ENCODE measurements at places on chromosomes 1 and 21.
A peak's percentile ranks its signal among the peaks of the same experiment; 100 is the strongest.

- peak; percentile 28 for DNase-seq
These were observed 24.2 kb downstream of the CEP170 start for GRCh38 chr1:243230914-243231313.

DNA sequence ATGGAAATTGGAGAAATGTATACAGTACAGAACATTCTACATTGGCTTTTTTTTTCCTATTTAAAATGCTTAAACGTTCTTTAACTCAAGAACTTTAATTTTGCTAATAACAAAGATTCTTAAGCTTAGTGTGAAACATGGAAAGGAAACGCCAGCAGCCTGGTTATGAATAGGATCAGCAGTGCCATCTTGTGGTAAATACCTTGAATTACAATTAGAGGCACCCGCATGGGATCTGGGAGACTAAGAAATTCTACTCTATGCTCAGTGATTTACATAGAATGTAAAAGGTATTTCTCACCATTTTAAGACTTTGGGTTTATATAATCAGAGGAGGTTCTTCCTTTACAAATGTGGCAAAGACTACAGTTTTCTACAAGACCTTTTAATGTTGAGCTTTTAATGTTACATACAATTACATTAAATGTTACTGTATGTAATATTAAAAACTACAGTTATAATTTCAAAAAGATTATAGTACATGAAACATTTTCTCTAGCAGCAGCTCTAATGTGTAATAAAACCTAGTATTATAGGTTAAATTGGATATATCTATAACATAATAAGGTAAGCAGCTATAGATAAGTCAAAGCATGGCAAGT lies 32.1 kb upstream of the APOBEC4 start:
- DNase-seq = peak; percentile 68

- peak; percentile 85 for DNase-seq
These were observed 157.3 kb downstream of the SLC30A10 start for GRCh38 chr1:219771080-219771479.

DNA sequence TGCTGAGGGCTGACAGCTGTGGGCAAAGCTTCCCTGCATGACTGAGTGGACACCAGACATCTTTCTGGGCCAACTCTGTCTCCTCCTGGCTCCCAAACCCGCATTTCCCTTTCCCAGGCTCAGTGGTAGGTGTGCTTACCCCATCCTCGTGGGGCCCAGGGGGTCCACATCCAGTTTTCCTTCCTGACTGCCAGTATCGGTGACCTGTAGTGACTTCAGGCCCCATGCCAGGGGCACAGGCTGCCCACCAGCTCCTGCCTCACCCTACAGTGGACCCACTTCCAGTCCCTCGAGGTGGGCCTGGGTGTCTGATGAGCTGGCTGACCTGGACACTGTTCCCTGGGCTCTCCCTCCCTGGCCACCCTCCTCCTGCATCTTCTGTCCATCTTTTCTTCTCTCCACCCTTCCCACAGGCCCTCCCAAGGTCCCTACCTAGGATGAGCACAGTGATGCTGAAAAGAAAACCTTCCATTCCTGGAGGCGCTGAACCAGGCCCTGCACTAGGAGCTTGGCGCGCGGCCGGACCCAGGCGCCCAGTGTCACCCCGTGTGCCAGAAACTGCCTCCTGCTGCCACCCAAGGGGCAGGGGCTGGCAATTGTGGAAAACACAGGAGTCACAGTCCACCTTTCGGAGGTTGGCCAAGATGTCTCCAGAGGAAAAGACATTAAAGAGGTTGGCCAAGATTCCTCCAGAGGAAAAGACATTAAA lies 67.1 kb downstream of the RUNX3 start:
- no peak for DNase-seq

DNA sequence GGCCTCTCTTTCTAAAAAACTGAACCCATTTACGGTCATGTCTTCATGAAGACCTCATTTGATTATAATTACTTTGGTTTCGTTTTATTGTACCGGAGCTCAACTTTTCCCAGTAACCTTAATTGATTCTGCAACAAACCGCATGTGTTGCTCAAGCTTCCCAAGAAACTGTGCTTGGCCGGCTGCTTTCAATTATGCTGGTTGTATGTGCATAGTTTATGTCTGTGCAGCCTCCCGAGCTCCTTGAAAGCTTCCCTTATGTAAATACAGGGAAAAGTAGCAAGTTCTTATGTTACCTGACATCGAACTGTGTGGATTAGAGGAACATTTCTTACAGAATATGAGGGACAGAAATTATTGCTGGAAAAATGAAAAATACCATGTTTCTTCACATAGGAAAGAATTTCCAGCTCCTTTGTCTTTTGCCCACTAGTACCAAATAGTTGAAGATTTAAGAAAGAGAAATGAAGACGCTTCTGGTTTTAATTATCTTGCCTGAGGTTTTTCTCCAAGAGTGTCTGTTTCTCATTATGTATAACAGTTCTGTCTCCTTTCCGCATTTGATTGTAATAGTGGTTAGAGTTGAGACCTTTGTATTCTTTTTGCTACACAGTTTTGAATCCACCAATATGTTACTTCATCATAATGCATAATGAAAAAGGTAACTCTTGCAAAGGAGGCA lies 2.1 kb downstream of the VCAM1 start:
- peak; percentile 92 for DNase-seq

DNA sequence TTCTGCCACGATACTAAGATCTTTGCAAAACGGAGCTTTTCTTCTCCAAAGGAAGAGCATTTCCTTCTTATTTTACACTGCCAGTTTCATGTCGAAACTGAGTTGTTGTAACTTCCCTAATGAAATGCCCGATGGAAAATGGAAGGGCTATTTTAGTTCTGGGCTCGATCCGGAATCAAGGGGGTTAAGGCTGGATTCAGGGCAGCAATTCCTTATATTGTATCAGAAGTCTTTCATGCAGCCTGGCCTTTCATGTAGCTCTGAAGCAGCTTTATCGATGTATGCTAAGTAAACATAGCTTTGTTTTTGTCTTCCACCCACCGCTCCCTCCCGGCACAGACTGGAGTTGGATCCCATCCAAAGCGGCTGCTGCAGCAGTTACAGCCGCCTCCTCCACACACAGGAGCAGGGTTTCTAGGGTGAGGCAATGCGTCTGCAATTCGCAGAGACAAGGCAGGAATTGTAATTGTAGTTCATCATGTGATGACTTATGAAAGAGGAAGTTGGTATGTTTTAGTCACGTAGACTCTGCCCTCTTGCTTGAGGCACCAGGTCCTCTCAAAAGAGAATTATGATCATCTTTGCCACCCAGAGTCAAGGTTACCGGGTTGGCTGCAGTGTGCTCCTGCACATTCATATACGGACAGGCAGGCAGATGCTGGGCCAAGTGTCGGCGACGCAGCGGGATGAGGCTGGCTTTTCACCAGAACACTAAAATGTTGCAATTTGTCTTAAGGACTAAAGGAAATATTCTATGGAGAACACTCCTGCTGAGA lies 2.6 kb upstream of the IRF2BP2 start:
- DNase-seq = peak; percentile 99

DNA sequence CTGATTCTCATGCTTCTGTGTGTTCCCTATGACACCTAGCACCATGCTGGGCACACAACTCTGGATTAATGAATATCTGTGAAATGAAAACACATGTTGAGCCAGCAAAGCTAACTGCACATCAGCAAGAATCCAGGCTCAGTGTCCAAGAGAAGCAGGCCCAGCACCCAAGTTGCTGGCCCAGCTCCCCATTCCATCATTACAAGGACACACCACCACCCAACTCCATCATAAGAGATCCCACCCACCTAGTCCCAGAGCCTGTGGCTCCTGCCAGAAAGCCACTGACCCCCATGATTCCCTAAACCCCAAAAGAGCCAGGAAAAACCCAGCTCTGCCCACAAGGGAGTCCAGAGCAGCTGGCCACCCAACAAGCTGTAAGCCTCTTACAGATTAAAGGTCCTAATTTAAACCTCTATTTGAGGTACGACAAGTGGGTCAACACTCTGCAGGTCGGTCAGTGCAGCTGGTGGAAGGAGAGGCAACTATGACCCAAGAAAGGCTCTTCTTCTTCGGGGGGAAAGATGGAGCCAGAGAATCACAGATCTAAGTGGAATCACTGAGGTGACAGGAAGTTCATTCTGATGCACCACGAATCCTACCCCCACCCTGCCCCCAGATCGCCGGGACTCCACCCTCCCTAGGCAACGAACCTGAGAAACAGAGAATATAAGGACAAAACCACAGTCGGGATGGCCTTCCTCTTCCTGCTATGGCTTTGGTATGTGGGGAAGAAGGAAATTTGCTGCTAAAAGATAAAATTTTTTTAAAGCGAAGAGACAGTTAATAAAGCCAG lies 58.2 kb downstream of the CD34 start:
- no peak for DNase-seq

- DNase-seq = no peak
These were observed 141.5 kb downstream of the PAPPA2 start for GRCh38 chr1:176604461-176604860.

DNA sequence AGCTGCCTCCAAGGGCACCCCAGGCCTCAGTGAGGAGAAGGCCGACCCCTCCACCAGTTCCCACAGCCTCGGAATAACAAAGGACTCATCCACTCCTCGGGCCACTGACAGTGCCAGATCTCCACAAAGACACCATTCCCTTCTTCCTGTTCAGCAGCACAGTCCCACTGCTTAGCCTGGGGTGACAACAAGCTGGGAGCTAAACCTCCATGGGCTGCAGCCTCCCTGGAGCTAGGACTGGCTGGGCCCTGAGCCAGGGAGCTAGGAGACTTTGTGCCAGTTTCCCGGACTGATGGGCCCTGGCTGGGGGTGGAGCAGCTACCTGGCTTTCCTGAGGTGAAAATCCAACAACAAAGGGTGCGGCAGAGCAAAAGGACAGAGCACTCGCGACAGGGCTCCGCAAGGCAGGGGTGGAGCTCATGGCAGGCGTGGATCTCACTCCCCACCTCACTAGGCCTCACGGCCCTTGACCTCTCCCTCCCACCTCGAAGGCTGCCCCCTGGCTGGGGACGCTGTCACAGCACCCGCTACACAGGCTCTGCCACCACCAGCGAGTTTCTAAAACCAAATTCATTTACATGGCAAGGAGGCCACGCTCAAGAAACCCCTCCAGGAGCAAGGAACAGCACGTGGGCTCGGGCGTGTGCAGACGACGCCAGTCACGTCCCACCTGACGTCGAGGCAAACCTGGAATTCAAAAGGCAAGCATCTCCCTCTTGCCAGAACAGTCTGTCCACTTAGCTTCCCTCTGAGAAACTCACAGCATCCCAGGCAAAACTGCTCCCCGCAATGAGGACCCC lies 13.8 kb downstream of the SLC35E2B start:
- no peak for DNase-seq

GRCh38 chr1:203671047-203671446 lies 44.4 kb downstream of the ATP2B4 start:
- DNase-seq = no peak

DNA sequence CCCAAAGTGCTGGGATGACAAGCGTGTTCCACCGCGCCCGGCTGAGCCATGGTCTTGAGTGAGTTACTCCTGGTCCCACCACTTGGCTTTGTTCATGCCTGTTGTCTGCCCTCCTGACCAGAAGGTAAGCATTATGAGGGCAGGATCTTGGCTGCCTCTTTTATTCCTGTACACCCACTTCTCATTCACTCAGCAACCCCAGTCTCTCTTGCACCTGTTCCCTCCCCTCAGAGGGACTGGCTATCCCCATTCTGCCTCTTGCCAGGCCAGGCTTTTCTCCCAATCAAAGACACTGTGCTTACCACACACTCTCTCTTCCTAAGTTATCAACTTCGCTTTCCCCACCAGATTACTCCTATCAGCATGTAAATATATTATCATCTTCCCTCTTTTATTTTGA lies 26.4 kb downstream of the SPATA21 start:
- no peak for DNase-seq

GRCh38 chr1:51957618-51958017 lies 32.9 kb downstream of the RAB3B start:
- DNase-seq = no peak

DNA sequence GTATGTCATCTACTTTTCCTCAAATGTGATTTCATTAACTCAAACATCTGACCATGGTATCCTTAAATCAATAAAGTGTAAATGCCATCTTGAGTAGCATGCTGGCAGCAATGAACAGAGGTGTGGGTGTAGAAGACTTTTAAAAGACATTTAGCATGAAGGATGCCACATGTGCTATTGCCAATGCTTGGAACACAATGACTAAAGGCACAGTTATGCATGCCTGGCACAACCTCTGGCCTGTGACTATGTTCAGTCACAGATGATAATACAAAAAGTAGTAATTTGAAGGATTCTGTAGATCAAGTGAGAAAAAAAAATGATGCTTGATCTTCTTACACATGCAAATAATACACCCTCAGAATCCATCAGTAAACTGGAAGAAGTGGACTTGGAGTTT lies 938.9 kb upstream of the ADGRL4 start:
- DNase-seq = no peak

- DNase-seq = no peak
These were observed 12.7 kb downstream of the PACC1 start for GRCh38 chr1:212401838-212402582.

- peak; percentile 87 for DNase-seq
These were observed at the start of gene CDKN2C for GRCh38 chr1:50969611-50970508. Gene CDKN2C, plus strand, starts transcription at chr1:50970245. Its CDS starts 124 bp downstream, at chr1:50970369.

GRCh38 chr1:161351482-161351881 lies 16.2 kb downstream of the CFAP126 start:
- DNase-seq = peak; percentile 10

GRCh38 chr1:230626232-230626631 lies 16.0 kb upstream of the COG2 start:
- no peak for DNase-seq

DNA sequence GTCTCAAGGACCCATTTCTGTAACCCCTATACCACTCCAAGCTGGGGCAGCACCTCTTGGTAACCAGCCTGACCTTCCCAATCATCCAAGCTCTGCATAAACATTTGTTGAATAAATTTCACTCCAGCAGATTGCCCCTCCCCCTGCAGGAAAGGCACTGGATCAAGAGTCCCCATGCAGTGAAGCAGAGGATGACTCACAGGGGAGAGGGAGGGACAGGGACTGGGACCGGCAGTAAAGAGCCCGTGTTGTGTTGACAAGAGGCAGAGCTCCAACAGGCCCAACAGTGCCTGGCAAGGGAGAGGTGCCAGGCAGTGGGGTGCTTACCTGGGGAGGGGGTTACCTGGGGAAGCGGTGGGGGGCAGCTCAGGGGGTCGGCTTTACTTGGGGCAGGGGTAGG lies 32.3 kb downstream of the SLC9A1 start:
- DNase-seq = peak; percentile 68

DNA sequence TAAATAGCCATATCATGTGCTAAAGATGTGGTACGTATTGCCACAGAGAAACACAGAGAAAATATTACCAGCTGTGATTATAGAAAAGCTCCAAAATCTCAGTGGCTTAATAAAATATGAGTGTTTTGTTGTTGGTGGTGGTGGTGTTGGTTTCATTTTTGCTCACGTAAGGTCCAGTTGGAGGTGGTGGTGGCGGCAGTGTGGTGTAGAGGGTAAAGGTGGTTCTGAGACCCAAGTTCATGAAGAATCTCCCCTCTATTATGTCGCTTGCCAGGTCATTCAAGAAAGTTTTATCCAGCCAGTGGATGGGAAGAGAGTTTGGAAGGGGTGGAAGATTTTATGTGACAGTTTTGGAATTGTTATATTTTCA lies 217.6 kb upstream of the SAMSN1 start:
- no peak for DNase-seq

- DNase-seq = no peak
These were observed 21.5 kb downstream of the LTN1 start for GRCh38 chr21:28971171-28971570.

Data from cardiac muscle cell (in vitro differentiated cells and primary cell).